ENCODE measurements at places on chromosomes 3 and 15. TPM values are rescaled to one million over a fixed set of nuclear protein-coding genes. Genes with fewer than 3 reads are reported as not detected.

- no peak for ATAC-seq
Measured at GRCh38 chr15:91782221-91782620, 71.3 kb upstream of the SLCO3A1 start.

HERC2 gene
- total RNA-seq: 40.8 TPM

DNA sequence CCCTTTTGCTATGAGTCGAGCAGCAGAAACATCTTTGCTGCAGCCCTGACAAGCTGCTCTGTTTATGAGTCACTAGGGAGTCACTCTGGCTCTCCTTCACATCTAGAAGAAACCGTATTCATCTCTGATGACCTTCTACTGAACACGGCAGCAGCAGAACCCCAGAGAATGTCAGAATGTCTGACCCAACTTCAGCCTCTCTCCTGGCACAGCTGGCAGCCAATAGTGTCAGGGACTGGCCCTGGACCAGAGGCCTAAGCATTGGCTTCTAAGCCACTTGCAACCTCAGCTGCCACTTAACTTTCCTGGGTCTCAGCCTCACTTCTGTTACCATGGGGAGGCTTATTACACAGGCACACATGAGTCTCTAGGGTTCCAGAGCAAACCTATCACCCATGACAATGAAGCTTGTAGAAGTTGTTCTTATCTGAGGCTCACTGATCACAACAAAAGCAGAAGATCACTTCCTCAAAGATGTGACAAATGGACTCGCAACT, 184.1 kb upstream of the TLE3 start:
- peak; percentile 94 for ATAC-seq

GRCh38 chr3:177474652-177475355, 277.5 kb upstream of the TBL1XR1 start:
- no peak for ATAC-seq
